CD4-positive, alpha-beta T cell (primary cell): ENCODE measurements at places on chromosomes 1 and 21.
A peak's percentile ranks its signal among the peaks of the same experiment; 100 is the strongest.

- DNase-seq = no peak
Observed at GRCh38 chr1:106498238-106498637, 558.2 kb upstream of the PRMT6 start.

DNA sequence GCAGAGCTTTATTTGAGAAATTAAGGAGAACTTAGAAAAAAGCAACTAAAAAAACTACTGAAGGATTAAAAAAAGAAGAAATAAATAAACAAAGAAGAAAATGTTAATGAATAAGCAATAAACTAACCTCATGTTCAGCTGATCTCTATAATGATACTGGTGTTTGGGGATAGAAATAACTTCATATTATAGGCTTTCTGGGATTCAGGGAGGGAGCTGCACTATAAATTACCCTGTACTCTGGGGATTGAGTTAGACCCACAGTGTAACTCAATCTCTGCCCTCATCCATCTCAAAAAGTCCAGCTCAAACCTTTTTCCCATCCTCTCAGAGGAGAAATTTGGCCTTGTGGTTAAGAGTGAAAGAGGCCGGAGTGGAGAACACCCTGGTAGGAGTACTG, 33.8 kb upstream of the CCN1 start:
- DNase-seq = no peak

DNA sequence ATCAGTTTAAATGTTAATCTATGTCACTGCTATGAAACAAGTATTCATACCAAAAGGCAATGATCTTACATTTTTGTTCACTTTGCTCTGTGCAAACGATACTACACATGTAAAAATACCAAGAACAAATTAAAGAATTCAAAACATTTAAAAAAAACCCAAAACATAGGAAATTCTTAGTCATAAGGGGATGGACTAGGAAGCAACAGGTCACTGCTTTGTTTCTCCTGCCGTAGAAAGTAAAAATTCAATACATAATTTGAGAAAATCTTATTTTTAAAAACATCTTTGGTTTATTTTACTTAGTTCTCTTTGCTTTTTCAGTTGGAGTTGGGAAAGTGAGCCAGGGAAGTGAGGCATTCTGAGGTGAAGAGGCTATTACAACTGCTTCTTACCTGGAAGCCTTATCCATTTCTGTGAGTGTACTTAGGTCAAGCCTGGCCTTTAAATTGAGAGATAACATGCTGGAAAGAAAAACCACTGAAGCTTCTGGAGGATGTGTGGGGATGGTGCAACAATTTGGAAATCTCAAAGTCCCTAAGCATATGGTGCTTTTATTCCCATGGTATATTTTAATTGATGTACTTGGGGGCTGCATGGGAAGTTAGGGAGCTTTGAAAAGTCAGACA, 183.5 kb downstream of the CDC42BPA start:
- DNase-seq = no peak

GRCh38 chr21:40830836-40831235, 16.1 kb downstream of the DSCAM start:
- DNase-seq = no peak

DNA sequence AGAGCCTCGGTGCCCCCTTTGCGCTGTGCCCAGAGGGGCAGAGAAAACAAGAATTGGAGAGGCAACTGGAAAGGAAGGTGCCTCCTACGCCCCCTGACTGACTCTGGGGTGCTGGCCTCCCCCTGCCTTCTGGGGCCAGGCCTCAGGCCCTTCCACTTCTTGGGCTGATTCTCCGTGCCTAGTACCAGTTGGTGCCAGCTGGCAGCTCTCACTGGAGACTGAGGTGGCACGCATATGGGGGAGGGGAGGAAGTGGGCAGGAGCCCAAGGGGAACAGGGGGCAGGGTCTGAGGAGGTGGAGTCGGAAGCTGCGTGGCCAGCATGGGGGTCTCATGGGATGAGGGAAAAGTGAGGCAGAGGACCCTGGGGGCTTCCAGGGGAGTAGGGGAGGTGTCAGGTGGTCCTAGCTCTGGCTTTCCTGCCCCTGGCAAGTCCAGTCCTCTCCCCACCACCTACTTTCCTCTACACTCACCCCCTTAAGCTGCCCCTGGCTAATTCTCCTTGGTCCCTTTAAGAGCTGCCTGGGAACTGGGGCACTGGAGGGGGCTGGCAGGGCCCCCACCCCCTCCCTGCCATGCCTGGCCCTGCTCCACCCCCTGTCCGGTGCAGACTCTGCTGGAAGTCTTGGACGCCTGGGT, 6.5 kb upstream of the SEMA4A start:
- no peak for DNase-seq

DNA sequence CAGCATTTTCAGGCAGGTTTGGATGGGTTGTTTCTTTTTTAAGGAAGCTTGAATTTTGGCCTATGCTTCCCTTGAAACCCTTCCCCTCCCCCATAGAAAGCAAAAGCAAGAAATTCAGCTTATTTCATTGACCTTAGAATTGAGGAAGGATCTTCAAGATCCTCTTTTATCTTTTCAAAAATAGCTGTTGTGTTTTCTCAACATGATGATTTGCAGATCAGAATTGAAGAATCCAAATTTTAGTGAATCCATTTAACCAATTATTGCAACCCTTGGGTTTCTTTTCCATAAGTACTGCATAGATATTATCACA, 73.7 kb downstream of the LRRC8C start:
- DNase-seq = no peak

DNA sequence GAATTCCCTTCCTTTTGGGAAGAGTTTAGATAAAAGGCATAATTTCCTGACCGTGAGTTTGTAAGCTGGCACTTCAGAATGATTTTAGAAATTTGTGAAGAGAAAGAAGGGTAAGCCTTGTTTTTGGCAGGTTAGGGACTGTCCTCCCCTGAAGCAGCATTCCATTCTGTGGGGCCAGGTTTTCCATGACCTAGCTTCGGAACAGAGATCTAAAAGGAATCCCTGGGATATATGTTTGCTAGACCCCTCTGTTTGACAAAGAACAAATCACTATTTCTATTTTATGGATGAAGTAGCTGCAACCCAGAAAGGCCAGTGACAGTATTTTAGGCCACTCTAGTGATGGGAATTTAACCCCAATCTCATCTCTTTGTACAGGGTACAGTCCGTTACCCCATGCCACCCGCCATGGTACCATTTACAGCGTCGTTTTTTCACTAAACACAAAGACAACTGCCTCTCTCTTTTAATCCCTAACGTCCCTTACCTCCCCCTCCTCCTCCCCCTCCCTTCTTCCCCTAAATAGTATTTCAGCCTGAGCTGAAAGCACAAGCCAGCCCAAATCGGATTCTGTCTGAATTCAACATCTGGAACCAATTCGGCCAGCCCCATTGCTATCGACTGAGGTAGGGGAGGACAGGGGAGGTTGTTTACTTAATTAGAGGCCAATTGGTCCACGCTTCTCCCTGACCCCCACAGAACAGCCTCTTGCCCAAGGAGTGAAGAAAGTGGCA, 23.4 kb upstream of the IKBKE start:
- DNase-seq = no peak

GRCh38 chr1:244437086-244437468, 14.6 kb downstream of the ADSS2 start:
- no peak for DNase-seq

DNA sequence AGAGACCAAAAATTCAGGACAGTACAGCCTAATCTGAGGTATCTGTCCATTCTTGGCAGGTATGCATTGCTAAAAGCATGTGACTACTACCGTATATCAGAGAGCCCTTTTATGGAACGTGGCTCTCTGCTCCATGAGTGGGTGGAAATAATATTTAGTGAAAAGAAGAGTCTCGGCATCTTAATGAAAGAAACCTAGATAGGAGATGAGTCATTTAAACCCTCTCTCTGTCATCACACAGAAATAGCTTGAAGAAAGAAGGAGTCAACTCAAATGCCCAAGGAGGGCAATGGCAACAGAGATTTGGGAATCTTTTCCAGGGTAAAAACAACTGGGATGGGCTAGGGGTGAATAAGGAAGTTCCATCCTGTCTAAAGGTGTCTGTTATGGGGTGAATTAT, 528.2 kb downstream of the SMYD3 start:
- DNase-seq = no peak

DNA sequence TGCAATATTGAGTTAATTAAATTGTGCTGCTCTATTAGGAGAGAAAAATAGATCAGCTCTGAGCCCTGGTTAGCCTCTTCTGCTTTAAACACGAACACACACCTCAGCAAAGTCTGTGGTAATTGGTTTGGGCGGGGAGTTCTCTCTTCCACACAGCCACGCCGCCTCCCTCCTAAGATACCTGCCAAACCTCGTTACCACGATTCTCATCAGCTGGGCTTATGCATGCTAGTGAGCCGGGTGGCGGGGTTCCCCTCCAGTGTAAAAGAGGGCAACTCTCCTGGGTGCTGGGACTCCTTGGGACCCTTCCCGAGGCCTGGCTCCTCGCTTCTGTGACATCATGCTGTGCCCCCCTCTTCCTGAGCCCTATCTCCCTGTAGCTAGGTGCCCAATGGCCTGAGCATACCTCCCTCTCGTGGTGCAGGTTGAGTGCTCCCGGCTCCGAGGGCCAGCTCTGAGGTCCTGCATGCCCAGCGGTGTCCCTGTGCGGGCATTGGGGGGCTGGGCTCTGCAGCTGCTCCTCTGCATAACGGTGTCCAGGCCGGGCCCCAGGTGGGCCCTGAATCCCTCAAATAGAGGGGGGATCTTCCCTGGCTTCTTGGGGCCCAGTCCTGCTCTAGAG, 182.9 kb downstream of the PRDM16 start:
- DNase-seq = no peak

- peak; percentile 3 for DNase-seq
Observed at GRCh38 chr1:15885701-15886610, 38.4 kb downstream of the SPEN start.

GRCh38 chr21:31162079-31162699, 123.9 kb upstream of the KRTAP19-8 start:
- no peak for DNase-seq

- DNase-seq = no peak
Observed at GRCh38 chr21:41559658-41560631, 52.0 kb upstream of the TMPRSS2 start.

- DNase-seq = no peak
Observed at GRCh38 chr21:40672602-40673001, 174.4 kb downstream of the DSCAM start.

DNA sequence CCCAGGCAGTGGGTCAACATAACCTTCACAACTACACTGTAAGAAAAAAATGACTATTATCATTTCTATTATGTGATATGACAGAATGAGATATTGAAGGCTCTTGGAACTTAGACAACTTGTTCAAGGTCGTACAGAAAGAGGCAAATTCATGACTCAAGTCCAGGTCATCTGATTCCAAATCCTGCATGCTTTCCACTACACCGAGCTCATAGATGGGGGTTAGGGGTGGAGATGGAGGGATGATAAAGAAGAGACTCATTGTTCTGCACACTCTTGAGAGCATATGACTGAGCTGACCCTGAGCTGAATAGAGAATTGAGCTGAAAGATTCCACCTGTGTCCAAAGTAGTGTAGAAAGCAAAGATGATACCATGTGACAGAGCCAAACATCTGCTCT, 2.8 kb downstream of the FCRL6 start:
- no peak for DNase-seq

- DNase-seq = no peak
Observed at GRCh38 chr21:25582164-25582790, 25.0 kb downstream of the MRPL39 start.

DNA sequence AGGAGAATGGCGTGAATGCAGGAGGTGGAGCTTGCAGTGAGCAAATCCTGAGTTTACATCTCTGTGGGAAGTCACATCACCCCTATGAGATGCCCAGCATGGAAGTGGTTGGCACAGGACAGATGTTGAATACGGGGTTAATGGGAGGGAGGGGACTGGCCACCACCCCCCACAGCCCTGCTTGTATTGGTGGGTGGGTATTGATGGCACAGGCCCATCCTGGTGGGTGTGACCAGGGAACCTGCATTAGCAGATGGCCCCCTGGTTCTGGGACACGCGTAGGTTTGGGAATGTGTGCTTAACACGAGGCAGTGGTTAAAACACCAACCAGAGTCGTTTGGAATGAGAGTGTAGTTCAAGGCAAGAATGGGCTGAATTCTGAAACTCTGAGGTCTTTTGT, 117.9 kb downstream of the PRDM2 start:
- DNase-seq = no peak

DNA sequence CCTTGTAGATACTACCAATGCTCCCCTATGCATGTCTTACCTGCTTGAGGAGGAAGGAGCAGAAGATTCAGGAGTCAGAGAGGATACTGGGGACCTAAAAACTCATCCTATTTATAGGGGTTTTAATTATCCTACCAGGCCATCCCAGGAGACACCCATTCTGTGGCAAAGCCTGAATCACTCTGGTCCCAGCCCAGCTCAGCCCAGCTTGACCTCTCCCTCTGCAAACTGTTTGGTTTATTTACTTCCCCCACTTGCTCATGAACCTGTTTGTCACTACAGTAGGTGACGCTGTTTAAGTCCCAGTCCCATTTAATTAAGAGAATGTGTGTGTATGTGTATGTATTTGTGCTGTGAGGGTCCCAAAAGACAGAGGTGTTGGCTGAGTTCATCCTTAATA, at the start of gene RPTN:
Gene RPTN (minus strand): TSS at position 85 of the 400 bp plus-strand sequence. CDS start 1,339 bp downstream, outside the sequence.
- no peak for DNase-seq

GRCh38 chr1:6975331-6976043, 190.2 kb downstream of the CAMTA1 start:
- DNase-seq = no peak

DNA sequence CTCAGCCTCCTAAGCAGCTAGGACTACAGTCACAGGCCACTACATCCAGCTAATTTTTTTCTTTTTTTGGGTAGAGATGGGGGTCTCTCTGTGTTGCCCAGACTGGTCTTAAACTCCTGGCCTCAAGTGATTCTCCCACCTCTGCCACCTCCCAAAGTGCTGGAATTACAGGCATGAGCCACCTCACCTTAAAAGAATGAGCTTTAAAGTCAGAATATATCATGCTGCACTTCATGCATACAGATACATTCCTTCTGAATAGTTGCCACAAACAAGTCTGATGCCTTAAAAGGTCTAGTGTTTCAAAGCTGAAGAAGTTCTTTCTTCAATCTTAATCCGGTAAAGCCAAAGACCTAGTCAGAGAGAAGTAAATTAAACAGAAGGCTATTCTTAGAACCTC, 23.8 kb upstream of the CPLANE2 start:
- no peak for DNase-seq

DNA sequence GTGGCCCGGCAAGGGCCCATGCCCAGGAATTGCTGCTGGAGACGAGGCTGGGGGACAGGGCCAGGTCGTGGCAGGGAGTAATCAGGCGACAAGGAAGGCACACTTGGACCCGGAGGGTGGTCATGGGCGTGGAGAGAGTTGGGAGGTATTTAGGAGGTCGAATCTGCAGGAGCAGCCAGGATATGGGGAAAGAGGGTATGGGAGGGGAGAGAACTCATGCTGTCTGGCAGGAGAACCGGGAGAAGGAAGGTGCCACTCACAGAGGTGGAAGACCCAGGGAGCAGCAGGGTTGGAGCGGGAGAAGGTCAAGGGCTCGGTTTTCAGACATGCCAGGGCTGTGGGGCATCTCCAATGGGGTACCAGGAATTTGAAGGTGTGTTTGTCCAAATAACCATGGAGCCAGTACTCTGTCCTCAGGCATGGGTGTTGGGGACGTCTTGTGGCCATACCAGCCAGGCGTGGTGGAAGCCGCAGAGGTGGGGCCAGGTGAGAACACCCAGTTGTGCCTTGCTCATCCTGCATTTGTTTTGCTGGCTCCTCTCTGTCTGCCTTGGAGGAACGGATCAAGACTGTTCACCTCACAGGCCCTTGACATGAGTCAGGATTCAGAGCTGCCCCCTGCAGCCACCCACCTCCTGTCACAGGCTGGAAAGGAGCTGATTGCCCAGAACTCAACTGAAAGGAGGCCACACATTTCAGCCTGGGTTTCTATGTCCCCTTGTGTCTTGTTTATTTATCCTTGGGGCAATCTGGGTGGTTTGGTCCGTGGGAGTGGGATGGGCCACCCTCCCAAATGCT, 111.6 kb downstream of the SPSB1 start:
- no peak for DNase-seq
